CD4-positive, alpha-beta T cell treated with Interleukin-2 at 100 ng/mL for 4 hours (primary cell): ENCODE measurements at places on chromosomes 1 and 21.
A peak's percentile ranks its signal among the peaks of the same experiment; 100 is the strongest.

DNA sequence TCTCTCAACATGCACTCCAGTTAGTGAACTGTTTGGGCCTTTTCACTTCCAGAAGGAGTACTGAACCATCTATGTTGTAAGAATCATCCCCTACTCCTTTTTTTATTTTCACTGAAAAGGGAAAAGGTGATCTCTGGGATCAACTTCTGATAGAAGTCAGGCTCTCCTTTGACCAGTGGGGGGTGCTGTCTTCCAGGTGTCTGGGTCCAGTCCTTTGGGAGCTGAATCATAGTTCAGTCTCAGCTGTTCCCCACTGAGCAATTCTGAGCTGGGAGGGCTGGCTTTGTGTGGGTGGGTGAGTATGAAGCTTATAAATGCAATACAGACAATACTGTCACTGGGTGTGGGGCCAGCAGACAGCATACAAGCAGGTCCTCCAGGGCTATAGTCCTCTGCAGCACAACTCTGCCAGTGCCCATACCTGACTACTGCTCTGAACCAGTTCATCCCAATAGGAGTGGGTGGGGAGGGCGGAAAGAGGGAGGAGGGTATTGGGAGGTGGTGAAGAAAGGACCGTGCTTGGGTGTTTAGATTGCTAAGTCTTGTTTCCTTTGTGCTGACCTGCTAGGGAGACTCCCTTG lies 12.5 kb upstream of the SARS1 start:
- DNase-seq = peak; percentile 22

DNA sequence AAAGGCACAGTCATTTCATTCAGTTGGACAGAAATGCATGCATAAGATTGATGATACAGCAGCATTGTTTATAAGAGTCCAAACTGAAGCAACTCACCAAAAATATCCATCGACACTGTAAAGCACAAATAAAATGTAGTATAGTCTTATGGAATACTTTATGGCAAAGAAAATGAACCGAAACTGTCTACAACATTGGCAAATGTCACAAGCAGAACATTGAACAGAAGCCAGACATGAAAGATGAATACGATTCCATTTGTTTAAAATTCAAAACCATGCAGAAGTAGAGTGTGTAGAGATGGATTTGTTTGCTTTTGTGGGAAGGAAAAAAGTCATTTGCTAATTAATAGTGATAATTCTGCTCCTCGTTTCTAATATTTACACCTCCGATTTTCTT lies 7.5 kb upstream of the LEFTY1 start:
- DNase-seq = no peak

DNA sequence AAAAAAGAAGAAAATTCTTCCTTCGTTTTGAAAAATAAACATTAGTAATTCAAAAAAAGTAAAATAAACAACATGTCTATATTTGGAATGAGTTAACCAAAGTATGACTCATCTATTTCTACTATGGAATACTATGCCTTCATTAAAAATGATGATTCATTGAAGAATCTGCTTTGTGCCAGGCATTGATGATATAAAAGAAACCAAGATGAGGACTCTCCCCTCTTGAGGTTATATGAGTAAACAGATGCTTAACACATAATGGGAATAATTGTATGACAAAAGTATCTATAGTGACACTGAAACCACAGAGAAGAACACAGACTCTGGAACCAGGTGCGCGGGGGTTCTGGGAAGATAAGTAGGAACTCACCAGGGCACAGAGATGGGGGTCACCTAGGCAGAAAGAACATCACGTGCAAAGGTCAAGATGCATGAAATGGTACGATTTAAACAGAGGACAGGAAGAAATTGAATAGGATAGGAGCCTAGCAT lies 18.8 kb downstream of the ELF3 start:
- no peak for DNase-seq

GRCh38 chr1:66876664-66877063 lies 48.0 kb downstream of the DNAI4 start:
- DNase-seq = no peak

DNA sequence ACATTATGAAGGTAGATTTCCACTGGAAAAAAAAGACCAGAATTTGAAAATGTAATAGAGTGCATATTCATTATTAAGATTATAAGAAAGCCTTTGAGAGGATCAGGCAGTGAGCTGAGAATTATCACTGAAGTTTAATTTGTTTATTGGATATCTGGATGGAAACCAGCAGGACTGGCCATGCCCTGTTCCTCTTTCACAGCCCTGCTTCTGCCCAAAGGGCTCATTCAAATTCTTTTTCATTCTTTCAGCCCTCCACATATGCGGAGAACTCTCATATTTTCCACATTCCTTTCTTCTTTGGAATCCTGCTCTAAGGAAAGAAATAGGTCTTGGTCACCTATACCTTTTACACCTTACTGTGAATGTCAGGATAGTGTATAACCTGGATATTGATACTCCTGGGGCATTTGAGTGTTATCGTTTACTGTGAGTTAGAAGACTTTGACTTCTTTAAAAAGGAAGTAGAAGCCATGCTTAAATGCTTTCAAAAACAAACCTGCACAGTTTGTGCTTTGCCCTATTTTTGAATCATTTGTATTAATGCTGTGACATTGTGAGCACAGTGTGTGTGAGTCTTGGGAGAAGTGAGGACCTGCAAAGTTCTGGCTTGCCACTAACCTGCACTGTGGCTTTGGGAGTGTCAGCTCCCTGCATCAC lies 35.5 kb downstream of the ST6GALNAC3 start:
- no peak for DNase-seq

DNA sequence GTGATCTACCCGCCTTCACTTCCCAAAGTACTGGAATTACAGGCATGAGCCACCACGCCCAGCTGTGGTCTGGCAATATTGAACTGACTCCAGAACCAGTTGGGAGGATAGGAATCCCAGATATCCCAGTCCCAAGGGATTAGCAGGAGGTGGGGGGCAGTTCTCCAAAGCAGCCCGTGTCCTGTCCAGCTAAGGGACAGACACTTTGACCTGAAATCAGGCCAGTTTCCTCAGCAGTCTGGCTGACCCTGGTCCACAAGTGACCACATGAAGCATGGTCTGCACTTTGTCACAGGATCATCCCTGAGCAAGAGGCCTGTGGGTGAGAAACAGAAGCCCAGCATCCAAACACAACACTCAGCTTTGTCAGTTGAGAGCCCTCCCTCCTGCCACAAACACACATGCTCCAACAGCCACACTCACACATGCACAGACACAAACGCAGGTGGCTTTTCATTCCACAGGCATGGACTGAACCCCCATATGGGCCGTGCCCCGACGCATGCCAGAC lies 2.7 kb upstream of the FDPS start:
- no peak for DNase-seq

DNA sequence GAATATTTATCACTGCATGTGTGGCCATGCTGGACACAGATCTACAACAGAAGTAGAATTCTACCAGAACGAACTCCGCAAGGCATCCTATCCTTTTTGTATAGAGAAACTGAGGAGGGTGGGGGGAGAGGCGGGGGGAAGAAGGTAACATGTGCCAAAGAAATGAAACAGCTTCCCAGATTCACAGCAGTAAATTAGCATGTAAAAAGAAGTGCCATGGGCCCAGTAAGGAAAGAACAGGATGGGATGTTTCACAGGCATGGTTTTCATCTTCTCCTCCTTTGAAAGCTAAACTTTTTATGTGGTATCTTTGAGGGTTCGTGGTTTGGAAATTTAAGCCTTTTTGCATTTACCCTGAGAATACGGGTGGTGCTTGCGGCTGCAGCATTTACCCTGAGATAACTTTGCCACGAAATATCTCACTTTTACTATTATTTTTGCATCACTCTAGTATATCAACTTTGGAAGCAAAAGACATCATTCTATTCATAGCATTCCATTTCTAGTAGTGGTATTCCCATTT lies 168.9 kb downstream of the TPR start:
- DNase-seq = no peak

DNA sequence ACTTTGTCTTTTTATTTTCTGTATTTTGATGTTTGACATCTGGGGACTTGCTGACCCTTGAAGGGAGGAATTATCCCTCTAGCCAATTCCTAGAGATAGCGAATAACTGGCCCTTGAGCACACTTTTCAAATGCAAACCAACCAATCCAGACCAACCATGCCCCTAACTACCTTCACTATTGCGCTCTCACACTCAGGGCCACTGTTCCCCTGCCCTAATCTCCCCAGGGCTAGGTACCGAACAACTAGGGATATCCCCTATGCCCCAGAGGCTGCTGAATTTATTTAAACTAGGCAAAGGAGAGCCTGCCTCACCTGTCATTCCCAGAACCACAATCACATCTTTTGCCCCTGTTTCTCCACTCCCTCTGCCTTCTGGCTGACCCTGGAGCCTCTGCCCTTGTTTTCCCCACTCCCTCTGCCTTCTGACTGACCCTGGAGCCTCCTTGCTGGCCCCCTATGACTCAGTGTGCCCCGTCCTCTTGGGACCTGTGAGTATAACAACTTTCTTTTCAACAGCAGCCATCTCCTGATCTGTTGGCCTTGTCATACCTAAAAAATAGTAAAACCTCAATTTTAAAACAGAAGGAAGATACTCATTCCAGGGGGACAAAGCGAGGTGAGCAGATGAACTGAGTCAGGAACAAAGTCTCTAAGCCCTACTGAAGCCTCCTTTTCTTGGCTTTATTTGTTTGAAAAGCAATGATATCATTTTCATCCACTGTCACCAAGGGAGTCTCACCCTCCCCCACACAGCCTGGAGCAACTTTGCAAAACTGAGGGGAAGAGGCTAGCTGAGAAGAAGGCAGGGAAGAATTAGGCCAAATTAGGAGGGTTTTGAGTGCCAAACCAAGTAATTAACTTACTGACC lies 115.5 kb downstream of the NMNAT2 start:
- DNase-seq = no peak

GRCh38 chr1:196960854-196961253 lies 16.5 kb upstream of the CFHR5 start:
- DNase-seq = no peak
